ENCODE measurements at places on chromosomes 1 and 21. TPM values are rescaled to one million over a fixed set of nuclear protein-coding genes. Genes with fewer than 3 reads are reported as not detected.
A peak's percentile ranks its signal among the peaks of the same experiment; 100 is the strongest.

- DNase-seq, result no peak
Measured at GRCh38 chr1:77371396-77371795, 89.6 kb downstream of the AK5 start.

CRB1 gene
- total RNA-seq, result not detected

DNA sequence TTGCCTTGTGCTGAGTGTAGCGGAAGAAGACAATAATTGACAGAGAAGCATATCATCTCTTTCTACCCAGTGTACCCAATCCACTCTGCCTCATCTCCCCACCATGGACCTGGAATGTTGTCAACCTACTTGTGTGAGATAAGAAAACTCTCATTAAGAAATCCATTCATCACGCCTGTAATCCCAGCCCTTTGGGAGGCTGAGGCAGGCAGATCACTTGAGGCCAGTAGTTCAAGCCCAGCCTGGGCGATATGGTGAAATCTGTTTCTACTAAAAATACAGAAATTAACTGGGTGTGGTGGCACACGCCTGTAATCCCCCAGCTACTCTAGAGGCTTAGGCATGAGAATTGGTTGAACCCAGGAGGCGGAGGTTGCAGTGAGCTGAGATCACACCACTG lies 209.6 kb downstream of the PBX1 start:
- DNase-seq, result no peak

- no peak for DNase-seq
Measured at GRCh38 chr1:162857850-162858249, 3.1 kb downstream of the CCDC190 start.

DNA sequence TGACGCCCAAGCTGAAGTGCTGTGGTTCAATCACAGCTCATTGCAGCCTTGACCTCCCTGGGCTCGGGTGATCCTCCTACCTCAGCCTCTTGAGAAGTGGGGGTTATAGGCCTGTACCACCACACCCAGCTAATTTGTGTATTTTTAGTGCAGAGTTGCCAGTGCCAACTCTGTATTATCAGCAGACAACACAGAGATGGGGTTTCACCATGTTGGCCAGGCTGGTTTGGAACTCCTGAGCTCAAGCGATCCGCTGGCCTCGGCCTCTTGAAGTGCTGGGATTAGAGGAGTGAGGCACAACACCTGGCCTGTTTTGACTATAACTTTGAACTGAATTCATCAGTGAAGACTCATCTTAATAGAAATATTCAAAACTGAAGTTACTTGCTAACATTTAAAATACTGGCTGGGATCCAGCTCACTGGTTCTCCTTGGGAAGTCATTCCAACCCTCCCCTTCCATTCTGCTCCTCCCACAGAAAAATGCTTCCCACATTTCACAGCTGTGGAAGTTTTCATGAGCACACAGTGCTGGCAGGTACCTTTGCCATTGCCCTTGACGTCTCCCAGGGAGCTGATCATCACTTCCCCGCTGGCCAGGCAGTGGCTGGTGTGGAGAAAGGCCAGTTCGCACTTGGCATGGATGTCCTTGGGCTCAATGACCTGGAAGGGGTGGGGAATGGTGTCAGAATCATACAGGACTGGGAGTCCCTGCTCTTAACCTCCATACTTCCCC lies 4.7 kb downstream of the SELENBP1 start:
- DNase-seq, result no peak

GRCh38 chr1:42035830-42036604 lies 117.2 kb upstream of the GUCA2B start:
- DNase-seq, result peak; percentile 47

GRCh38 chr1:23643736-23644554 lies 47.7 kb upstream of the RPL11 start:
- no peak for DNase-seq

- DNase-seq, result no peak
Measured at GRCh38 chr1:32859915-32860314, 10.8 kb downstream of the FNDC5 start.

DNA sequence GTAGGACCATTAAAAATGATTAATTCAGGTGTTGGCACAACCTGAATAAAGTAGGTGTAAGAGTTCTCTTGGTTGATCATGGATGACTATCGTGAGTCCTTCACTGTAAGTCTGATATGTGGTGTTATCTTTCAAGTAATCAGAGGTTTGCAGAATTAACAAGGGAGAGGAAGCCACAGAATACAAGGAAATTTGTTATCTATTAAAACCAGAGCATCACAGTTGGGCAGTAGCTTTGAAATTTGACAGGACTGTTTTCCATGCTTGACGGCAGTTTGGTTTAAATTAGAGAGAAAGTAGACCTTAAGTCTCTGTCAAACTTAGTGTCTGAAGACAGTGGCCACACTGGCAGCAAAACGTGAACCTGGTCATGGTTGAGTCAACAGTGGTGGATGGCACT lies 139.5 kb upstream of the KCNK2 start:
- DNase-seq, result no peak

LCE3E gene
- total RNA-seq, result 2.0 TPM

DNA sequence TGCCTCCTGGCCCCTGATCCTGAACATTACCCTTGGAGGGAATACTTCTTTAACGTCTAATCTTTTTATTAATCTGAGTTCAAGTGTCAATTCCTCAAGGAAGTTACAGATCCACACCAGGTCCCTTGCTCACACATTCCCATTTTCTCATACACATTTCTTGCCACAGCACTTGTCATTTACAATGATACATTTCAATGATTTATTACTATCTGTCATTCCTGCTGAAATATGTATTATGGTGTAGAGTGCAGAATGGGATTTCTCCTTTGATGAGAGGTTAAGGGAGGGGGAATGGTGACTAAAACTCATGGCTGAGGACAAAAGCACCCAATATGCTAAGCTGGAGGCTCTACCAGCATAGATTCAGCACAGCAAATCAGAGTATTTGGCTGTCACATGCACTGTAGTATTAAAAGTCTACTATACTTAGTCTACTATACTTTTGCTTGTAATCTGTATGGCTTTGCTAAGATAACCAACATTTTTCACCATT lies 982.5 kb downstream of the TTLL7 start:
- no peak for DNase-seq

DNA sequence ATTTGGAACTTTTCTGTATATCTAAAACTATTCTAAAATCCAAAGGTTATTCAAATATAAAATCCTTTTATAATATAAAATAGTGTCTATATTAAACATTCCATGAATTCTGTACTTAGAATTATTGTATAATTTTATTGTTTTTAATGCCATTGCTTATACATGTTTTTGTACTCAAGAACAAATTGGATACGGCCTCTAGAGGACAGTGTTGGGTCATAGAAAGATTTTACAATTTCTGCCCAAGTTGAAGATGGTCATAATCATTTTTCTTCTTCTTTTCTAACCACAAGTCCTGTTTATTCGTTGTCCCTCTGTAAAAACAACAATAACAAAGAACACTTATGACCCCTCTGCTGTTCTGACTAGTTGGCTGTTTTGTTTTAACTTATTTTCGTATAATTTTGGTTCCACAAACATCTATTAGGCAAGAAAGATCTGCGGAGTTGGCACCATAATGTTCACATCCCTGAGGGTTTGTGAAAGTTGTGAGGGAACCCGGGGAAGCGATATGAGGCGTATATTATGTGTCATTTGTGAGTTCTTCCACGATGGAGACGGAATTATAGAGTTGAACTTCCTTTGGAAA lies 75.7 kb upstream of the KIF26B start:
- DNase-seq, result no peak

- no peak for DNase-seq
Measured at GRCh38 chr1:225812488-225813213, 2.7 kb downstream of the EPHX1 start.

GRCh38 chr1:37152491-37152890 lies 118.2 kb upstream of the GRIK3 start:
- no peak for DNase-seq

All from foreskin keratinocyte (primary cell).